EH (cell line): ENCODE measurements at places on chromosomes 4 and X.
A peak's percentile ranks its signal among the peaks of the same experiment; 100 is the strongest.

GRCh38 chr4:168885400-168885799, 124.7 kb downstream of the CBR4 start:
- DNase-seq: no peak

- no peak for DNase-seq
Observed at GRCh38 chr4:100162027-100162685, 28.1 kb downstream of the DDIT4L start.

DNA sequence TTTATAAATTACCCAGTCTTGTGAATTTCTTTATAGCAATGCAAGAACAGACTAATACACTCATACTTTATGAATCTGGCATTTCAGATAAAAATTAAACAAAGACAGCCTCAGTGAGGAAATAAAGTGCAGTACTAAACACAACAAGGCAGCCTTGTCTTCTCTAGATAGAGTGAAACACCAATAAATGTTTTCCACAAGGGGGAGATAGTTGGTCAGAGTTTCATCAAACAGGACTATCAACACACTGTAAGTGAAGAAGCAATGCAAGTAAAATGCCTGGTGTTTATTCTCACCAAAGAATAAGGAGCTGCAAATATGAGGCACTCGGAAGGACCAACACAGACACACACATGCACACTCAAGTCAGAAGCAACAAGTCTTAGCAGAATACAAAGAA, 62.8 kb downstream of the FAM9B start:
- DNase-seq: peak; percentile 64

- no peak for DNase-seq
Observed at GRCh38 chr4:142282870-142283431, 563.1 kb downstream of the INPP4B start.

DNA sequence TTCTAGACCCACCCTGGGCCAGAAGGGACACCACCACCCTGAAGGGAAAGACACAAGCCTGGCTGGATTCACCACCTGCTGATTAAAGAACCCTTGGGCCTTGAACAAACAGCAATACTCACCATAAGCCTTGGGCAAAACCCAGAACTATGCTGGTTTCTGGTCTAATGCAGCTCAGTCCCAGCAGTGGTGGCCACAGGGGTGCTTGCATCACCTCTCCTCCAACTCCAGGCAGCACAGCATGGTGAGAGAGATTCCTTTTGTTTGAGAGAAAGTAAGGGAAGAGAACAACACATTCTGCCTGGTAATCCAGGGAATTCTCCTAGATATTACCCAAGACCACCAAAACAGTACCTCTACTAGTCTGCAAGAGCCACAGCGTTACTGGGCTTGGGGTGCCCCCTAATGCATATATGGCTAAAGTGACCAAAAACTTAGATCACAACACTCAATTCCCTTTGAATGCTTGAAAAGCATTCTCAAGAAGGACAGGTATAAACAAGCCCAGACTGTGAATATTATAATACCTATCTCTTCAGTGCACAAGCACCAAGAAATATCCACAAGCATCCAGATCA, 25.7 kb downstream of the RNF128 start:
- peak; percentile 26 for DNase-seq

- peak; percentile 33 for DNase-seq
Observed at GRCh38 chr4:48905363-48906015, 1.1 kb downstream of the OCIAD2 start.

GRCh38 chrX:139495324-139495723, 35.2 kb upstream of the F9 start:
- DNase-seq: no peak

GRCh38 chrX:47854474-47854873, 17.8 kb downstream of the ZNF81 start:
- DNase-seq: peak; percentile 46

- no peak for DNase-seq
Observed at GRCh38 chrX:30876367-30876766, 12.7 kb downstream of the TAB3 start.

DNA sequence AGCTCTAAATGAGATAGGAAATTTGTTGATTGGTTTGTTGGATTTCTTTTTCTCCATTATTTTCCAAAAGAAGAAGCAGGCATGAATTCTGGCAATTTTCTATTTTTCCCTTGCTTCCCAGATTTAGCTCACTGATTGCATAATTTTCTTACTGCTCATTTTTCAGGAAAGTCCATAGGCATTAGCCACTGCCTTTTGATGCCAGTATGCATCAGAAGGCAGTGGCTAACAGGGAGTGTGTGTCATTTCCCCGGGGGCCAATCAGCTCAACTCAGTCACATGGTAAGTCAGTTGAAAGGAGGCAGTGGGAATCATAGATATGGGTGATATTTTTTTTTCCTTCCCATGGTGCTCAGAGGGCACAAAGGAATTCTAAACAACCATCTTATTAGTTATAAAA, 156.7 kb downstream of the TRIML1 start:
- DNase-seq: no peak

DNA sequence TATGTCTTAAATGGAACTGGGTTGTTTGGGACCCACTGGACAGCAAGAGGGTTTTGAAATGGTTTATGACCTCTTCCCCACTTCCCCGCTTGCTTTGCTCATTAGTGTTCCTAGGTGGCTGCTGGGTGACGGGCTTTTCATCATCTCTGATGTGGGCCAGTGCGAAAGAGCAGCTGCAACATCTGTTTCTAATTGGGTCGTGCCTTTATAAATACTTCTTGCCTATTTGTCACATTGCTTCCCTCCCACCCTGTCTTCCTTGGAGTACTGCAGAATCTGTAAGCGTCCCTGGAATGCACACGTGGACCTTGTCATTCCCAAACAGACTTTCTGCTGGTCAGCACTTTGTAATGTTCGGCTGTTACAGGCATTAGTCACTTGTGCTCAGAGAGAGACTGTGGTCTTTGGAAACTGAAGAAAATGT, 35.2 kb downstream of the SEPTIN11 start:
- peak; percentile 100 for DNase-seq

DNA sequence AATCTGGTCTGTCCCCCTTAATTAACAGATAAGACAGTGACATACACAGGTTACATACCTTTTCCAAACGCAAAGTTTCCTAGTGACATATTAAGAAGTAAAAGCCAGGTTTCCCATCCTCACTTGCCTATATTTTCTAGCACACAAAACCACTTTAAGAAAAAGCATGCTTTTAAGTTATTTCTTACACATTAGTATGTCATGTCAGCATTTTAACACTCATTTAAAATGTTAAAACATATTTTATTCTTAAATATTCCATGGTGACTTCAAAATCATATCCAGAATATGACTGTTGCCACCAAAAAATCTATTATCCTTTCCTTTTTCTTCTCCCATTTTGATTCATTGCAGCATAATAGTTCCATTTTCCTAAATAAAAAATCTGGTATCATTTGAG, 1830.2 kb downstream of the STIM2 start:
- DNase-seq: no peak

DNA sequence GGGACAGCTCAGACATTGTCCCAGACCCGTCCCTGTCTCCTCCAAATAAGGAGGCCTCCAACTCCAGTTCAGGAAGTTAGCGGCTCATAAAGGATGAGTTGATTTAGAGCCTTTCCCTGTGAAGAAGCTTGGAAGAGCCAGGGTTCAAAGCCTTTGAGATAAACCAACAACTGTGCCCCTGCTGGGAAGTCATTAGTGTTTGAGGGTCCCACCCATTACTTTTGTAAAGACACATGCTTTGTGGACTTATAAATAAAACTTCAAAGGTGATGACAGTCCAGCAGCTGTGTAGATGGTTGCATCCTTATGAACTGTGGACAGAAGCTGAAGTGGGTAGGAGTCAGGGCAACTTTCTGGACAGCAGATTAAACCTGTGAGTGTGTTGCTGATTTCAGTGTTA, 86.0 kb upstream of the PGRMC2 start:
- DNase-seq: no peak

- DNase-seq: no peak
Observed at GRCh38 chr4:141497627-141498026, 138.8 kb upstream of the IL15 start.
